ENCODE measurements at places on chromosomes 12 and 14.
A peak's percentile ranks its signal among the peaks of the same experiment; 100 is the strongest.

GRCh38 chr12:19991146-19991545 lies 377.2 kb upstream of the PDE3A start:
- no peak for DNase-seq

DNA sequence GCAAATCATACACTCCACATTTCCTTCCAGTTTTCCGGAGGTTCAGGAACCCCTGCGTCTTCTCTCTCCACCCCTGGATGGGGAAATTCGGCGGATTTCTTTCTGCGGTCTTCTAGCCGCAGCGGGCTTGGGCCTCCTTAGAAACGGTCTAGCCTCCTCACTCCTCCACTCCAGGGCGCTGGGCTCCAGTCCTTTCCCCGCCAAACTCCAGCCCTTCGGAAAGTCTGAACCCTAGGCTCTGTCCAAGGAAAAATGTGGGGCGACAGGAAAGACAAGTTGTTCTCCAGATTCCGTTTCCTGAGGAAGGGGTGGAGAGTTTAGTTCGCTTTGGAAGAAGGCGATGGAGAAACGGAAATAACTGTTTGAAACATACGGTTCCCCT lies 1.4 kb upstream of the HOXC10 start:
- no peak for DNase-seq

- peak; percentile 54 for DNase-seq
Measured at GRCh38 chr12:126747530-126748149, 1519.3 kb upstream of the TMEM132C start.

DNA sequence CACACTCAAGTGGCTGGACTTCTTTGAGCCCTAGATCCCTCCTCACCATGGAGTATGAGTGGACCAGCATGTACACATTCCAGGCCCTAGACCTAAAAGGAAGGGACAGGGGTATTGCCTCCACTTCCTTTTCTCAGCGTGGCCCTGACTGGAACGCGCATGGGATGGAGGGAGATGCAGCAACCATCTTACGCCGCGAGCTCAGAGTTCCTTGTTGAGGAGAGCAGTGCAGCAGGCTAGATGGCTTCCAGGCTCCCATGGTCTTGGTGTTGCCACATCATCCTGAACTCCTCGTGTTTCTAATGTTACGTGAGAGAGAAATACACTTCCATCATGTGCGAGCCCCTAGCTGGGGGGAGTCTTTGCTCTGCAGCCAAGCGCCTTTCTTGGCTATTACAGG lies 61.8 kb upstream of the DIO3 start:
- no peak for DNase-seq

- no peak for DNase-seq
Measured at GRCh38 chr12:55681142-55682077, 26.3 kb downstream of the ITGA7 start.

DNA sequence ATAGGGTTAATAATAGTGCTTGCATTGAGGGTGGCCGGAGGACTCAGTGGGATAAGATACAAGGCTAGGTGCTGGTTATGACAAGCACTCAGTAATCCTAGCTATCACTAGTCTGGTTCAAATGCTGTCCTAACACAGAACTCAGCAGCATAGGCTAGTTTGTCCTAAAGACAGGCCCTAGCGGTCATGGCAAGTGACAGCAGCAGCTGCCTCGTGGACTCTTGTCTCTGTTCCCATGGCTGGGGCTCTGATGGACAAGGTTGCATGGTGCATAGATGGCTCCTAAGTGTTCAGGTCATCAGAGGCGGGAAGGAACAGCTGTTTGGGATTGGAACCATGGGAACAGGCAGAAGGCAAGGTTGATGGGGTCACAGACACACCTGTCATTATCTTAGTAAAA lies 42.4 kb upstream of the IGF1 start:
- no peak for DNase-seq

DNA sequence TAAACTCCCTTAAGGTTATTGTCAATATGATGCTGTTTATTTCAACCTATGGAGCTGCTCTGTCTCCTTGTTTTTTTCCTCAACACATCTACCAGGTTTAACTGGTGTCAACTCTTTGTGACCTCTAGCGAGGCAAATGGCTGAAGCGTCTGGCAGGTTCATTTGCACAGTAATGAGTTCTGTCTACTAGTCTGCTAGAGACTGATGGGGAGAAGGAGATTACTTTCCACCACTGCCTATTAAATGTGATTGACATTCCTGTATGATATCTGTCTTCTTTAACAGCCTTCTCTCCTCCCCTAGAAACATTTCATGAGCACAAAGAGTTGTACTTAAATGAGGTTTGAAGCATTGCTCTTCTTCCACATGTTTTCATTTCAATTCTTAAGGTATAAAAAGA lies 253.7 kb downstream of the SLC6A15 start:
- no peak for DNase-seq

DNA sequence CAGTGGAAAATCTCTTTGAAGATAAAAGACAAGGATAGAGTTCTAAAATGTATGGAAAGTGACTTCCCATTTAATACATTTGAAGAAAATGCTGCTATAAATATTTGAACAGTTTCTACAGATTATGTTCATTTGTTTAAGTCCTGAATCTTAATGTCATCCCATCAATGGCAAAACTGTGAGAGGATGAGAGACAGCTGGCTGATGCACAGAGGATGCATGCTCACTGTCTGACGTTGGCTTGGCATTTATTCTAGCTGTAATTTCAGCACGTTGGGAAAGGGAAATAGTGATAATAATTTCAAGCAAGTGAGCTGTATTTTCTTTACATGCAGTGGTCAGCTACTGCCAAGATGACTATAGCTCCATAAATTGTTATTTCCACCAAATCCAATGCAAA lies 40.5 kb downstream of the PPFIA2 start:
- no peak for DNase-seq

DNA sequence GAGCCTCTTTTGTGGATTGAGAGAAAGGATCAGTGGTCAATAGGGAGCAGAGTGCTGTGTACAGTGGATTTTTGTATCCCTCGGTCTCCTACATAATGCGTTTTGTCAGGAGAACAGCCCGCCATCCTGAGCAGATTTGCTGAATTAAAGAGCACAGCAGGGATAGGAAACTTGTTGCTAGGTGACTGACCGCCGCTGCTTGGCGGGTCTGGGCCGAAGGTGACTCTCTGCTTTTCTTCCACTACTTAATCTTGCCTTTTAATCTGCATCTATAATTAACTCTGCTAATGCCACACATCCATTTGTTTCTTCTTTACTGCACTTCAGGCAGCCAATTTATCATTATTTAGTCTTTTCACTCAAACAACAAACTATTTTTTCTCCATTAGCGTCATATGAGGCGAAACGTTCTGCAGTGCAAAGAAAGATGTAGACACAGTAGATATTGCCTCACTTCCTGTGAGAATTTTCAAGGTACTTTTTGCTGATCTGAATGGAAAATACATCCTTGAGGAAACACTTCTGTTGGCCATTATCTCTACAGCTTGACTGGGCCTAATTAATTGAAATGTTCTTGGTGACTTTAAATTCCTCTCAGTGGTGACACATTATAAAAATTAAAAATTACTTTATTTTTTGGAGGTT lies 108.0 kb downstream of the PPM1A start:
- DNase-seq = no peak

DNA sequence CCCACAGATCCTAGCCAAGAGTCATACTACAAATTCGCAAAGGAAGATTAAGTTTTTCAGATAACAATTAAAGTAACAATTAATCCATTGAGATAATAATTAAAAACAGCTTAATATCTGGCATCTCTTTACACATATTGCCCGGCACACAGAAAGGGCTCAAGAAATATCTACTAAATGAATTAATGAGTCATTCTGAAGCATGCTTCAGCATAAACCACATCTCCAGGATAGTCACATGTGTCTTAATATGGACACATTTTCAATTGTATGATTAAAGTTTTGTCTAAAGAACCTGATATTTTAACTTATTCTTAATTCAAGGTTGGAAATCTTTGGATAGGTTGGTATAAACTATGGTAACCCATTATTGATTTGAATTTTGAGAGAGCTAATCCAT lies 9.6 kb downstream of the ITPR2 start:
- no peak for DNase-seq

DNA sequence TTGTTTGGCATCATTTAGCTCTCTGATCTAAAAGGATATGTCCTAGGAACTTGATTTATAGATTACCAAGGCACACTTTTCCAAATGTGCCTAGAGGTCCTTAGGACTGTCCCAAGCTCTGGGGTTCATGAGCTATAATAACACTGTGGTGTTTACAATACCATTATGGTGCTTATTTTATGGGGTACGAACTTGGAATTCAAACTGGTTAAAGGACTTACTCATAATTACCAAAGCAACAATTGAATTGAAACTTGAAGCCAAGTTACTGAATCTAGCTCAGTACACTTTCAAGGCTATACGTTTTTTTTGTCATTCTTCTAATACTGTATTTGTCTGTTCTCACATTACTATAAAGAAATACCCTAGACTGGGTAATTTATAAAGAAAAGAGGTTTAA lies 9.6 kb upstream of the TEP1 start:
- DNase-seq = no peak

GRCh38 chr12:114710151-114710550 lies 26.2 kb upstream of the TBX3 start:
- DNase-seq = no peak

DNA sequence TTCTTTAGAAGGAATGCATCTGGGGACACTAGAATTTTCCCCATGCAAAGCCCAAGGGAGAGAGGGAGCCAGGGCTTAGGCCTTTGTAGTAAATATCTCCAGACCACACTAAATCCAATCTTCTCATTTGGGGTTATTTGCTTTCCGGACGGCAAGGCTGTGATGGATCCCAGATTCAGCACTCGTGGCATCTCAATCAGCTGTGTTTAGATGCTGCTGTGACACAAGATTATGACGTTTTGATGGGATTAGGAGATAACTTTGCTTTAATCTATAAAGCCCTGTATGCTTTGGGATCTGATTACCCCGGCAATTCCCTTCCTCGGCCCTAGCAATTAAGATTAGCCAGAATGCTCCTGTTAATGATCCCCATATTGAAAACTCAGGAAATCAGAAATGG lies 686.7 kb upstream of the TBX3 start:
- no peak for DNase-seq

- no peak for DNase-seq
Measured at GRCh38 chr14:75059642-75060041, 4.2 kb downstream of the ACYP1 start.

GRCh38 chr12:24929953-24930352 lies 18.9 kb downstream of the BCAT1 start:
- DNase-seq = no peak

GRCh38 chr12:105469701-105470100 lies 139.2 kb downstream of the C12orf75 start:
- DNase-seq = no peak

DNA sequence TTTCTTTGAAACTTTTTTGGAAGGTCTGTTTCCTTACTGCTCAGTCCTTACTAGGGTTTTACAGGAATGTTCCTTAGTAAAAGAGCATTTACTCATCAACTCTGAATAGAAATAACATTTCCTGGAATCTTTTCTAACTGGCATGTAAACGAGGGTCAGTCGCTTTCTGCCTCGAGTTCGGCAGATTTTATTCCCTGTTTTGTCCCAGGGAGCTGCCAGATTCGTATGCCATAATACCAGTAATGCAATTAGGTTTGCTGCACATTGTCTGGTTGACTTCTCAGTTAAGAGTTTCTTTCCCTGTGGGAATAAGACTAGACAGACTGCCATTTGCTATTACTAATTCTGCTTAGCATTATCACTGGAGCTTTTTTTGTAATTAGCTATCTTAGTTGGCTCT lies 91.9 kb downstream of the VRK1 start:
- no peak for DNase-seq

DNA sequence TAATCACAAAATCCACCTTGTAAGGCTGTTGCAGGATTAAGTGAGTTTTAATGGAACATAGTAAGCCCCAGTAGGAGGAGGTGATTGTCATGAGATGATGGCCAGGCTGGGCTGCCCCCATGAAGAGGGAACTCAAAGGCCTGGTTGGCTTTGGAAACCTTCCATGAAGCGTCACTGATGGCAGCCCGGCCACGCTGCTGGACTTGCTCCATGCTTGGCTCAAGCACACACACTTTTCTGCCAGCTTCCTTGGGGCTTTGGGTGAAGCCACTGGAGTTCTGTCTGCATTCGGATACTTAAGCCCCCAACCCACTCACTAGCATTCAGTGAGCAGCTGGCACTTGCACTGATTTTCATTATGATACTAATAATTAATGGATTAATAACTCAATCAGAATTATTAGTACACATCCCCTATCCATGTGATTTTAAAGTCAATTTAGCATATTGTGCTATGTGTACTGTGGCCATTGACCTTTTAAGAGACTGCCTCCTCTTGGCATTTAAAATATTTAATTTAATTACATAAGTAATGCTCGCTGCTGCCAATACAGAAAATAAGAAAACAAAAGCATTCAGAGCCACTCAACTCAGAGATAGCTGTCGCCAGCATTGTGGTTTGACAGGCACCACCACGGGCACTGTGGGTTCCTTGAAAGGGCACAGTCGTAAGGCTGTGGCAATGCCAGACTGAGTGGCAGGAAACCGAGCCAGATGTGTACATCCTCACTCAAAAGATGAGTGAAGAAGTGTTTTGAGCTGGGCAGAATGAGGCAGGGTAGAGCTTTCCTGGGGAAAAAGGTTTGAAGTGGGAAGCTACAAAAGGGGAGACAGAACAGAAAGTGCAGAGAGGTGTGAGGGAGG lies 15.9 kb downstream of the KRT85 start:
- peak; percentile 20 for DNase-seq

- no peak for DNase-seq
Measured at GRCh38 chr14:68554231-68554630, 238.6 kb downstream of the ZFP36L1 start.

GRCh38 chr14:76868454-76869170 lies 42.4 kb downstream of the LRRC74A start:
- no peak for DNase-seq

GRCh38 chr14:62079038-62079437 lies 316.8 kb downstream of the SNAPC1 start:
- no peak for DNase-seq

GRCh38 chr12:58803908-58804307 lies 116.4 kb downstream of the LRIG3 start:
- no peak for DNase-seq

- no peak for DNase-seq
Measured at GRCh38 chr12:68392376-68392775, 60.2 kb upstream of the MDM1 start.

GRCh38 chr14:104858811-104859426 lies 6.1 kb upstream of the CEP170B start:
- no peak for DNase-seq

Measured in stimulated activated CD4-positive, alpha-beta T cell treated with anti-CD3 and anti-CD28 coated beads, Interleukin-15, amount 100 ng/mL, for 1 hour (primary cell).